ENCODE measurements at places on chromosomes 7 and 10.

- DNase-seq: no peak
Measured at GRCh38 chr7:117872561-117873309, 506 bp downstream of the CTTNBP2 start.

DNA sequence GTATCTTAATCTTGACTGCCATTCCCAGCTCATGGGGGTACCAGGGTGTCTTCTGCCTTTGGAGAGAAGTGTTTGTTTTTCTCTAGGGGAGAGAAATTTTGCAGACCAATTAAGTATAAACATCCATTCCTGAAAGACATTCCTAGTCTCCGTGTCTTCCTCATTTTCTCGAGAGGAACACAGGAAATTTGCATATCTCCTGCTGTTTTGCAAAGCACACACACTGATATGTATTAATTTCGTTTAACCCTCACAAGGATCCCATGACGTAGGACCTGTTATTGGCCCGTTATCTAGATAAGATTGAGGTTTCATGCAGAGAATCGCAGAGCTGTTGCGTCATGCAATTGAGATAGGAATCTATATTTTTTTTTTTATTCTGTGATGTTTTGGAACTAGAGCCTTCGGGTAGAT lies 944 bp downstream of the RHBDD2 start:
- DNase-seq: peak; percentile 29

DNA sequence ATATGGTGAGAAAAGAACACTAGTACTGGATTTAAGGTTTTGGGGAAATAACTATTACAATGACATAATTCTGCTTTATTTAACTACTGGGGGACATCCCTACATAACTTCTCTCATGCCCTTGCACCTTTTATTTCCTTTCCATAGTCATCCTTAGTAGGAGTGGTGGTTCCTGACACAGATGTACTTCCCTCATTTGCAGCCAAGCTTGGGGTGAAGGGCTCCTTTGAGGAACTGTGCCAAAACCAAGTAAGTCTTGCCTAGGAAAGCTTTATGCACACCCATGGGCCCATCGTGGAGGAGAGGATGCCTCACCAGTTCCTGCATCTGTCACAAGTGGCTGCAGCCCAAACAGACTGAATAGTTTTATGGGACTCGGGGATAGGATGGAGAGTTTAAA lies 20.6 kb downstream of the ZDHHC6 start:
- no peak for DNase-seq

- no peak for DNase-seq
Measured at GRCh38 chr10:341081-341740, 206.0 kb downstream of the ZMYND11 start.

- no peak for DNase-seq
Measured at GRCh38 chr7:19181634-19182033, 36.4 kb upstream of the FERD3L start.

GRCh38 chr7:121195874-121196273 lies 132.9 kb upstream of the WNT16 start:
- peak; percentile 57 for DNase-seq

DNA sequence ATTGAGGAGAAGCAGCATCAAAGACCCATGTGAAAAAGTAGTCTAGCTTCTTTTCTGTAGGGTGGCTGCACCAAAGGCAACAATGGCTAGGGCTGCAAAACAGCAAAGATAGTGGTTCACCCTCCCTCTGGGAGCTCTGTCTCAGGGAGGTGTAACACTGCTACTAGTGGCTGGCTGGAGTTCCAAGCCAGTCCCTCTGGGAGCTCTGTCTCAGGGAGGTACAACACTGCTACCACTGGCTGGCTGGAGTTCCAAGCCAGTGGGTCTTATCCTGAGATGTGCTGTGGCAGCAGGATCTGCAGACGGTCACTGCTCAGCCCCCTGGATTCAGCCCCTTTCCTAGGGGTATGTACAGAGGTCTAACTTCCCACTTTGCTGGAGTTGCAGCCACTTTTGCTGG lies 37.9 kb upstream of the TMEM140 start:
- no peak for DNase-seq

DNA sequence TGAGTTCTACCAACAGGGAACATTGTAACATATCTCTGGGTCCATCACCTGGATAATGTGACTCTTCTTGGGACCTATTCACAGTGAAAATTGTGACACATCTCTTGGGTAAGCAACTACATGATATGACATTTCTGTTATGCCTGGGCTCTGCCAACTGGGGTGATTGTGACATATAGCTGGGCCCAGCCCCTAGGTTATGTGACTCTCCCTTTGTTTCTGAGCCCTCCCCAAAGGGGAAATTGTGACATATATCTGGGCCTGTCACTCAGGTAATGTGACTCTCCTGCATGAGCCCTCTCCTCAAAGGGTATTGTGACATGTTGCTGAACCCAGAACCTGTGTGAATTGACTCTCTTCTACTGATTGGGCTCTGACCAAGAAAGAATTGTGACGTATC lies 22.4 kb upstream of the ZNF107 start:
- DNase-seq: no peak

DNA sequence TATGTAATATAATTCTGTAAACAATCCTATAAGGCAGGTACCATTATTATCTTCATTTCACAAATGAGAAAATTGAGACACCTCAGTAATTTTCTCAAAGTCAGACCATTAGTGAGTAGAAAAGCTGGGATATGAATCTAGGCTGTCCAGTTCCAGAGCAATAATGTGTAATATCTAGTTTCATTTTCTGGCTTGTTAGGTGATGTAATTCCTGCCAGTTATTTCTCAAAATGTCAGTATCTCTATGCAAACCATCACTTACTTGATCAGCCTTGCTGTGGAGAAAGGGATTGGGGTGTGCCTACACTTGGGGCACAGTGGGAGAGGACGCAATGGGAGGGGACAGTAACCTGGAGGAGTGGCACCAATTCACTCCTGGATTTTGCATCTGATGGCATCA lies 157.5 kb downstream of the LYZL1 start:
- peak; percentile 57 for DNase-seq

GRCh38 chr7:45911311-45911710 lies 9.8 kb downstream of the IGFBP3 start:
- DNase-seq: peak; percentile 24

GRCh38 chr7:36486336-36486735 lies 96.7 kb downstream of the ANLN start:
- no peak for DNase-seq
